Fibroblast of skin of abdomen (primary cell): ENCODE measurements at places on chromosomes 7 and 10.

DNA sequence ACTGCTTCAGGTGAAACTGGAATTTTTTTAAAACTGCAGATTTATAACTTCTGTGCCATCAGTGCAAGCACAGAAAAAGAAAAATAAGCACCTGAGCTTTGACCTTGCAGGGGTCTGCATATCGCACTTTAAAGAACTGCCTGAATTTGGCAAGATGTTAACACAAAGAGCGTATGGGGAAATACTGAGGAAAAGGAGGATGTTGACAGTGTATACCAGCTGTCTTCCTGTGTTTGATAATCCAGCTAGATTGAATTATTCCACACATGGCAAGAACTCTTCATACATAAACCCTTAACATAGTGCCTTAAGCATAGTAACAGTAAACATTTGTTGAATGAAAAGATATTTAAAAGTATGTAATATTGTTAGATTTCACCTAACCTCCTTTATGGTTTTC, 30.0 kb downstream of the SMC3 start:
- no peak for DNase-seq

DNA sequence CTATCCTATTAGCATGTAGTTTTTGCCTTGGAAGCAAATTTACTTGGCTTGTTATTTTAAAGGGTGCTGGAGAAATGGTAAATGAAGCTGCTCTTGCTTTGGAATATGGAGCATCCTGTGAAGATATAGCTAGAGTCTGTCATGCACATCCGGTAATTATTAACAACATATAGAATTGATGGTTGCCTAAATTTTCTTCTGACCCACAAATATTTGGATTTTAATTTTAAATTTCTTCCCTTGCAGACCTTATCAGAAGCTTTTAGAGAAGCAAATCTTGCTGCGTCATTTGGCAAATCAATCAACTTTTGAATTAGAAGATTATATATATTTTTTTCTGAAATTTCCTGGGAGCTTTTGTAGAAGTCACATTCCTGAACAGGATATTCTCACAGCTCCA, 28.0 kb downstream of the DLD start:
- no peak for DNase-seq

DNA sequence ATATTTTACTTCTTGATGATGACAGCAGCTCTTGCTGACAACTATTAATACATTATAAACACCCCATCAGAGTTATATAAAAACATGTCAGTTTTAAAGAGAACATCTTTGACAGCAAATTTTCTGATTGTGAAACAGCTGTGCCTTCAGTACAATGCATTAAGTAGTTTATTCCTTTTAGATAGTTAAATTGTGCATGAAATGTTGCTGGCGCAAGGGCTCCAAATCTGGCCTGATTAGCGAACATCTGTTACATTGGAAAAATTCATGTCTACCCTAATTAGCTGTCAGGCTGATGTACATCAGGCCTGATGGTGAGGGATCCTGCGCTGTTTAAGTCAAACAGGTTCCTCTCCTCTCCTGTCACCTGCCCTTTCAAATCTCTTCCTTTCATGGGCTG, 171.9 kb upstream of the SP8 start:
- no peak for DNase-seq

DNA sequence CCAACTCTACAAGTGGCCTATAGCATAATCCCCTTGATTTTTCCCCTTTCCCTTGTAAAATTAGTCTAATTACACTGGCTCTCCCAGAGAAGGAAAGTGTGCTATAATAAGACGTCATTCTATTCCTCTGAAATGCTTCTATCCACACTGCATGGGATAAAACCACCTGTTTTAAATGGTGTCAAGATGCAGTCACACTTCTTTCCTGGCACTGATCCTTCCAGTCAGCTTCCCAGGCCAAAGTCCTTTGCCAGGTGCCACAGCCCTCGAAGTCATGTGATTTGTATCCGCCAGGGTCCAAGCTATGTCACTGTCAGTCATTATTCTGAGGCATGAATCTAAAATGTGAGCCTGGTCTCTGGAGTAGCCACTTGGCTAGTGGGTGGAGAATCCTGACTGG, 169.0 kb upstream of the KIAA1217 start:
- no peak for DNase-seq

GRCh38 chr7:133642907-133643306, 390.0 kb downstream of the EXOC4 start:
- no peak for DNase-seq

GRCh38 chr7:12821746-12822145, 134.3 kb downstream of the ARL4A start:
- DNase-seq: no peak

DNA sequence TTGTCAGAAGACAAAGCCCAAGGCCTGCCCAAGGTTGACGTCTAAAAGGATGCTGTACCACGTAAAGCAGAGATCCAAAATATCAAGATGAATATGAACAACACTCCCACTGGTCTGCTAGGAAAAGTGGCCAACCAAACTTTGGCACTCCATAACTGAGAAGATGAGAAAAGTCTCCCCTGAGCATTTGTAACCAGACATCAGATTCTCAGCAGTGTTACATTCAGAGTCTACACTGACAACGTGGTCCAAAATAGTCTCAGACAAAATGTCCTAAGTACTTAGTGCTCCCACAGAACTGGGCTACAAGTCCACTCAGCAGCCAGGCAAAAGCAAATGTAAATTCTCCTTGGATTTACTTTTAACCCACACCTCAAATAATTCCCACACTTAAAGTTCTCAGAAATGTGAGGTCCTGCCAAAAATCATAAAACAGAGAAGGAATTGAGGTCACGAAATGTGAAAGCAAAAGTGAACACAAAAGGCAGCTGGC, 185.1 kb upstream of the NOBOX start:
- no peak for DNase-seq

- DNase-seq: no peak
Measured at GRCh38 chr10:45282061-45282460, 33.3 kb downstream of the OR13A1 start.

GRCh38 chr7:47478926-47479711, 102.8 kb downstream of the TNS3 start:
- no peak for DNase-seq

DNA sequence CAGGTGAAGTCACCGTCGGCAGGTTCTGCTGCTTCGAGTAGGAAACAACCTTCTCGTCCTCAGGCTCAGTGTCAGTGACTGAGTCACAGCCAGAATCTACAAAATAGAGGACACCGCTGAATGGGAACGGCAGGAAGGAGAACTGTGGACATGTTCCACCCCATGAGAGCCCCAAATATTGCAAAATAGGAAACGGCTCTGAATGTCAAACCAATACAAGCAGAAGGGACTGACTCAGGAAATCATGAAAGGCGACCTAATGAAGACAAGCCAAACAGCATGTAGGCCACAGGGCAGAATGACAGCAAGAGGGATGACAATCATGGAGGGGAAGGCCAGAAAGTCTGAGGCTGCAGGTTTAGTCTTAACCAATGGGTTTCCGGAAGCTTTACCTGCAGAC, 63.5 kb downstream of the PIK3AP1 start:
- DNase-seq: no peak

- peak; percentile 90 for DNase-seq
Measured at GRCh38 chr10:75210282-75211006, at the start of gene VDAC2. VDAC2 (plus strand) TSS chr10:75210796; CDS start chr10:75211159, 363 bp downstream.
